ENCODE measurements at places on chromosomes 16 and 17.

DNA sequence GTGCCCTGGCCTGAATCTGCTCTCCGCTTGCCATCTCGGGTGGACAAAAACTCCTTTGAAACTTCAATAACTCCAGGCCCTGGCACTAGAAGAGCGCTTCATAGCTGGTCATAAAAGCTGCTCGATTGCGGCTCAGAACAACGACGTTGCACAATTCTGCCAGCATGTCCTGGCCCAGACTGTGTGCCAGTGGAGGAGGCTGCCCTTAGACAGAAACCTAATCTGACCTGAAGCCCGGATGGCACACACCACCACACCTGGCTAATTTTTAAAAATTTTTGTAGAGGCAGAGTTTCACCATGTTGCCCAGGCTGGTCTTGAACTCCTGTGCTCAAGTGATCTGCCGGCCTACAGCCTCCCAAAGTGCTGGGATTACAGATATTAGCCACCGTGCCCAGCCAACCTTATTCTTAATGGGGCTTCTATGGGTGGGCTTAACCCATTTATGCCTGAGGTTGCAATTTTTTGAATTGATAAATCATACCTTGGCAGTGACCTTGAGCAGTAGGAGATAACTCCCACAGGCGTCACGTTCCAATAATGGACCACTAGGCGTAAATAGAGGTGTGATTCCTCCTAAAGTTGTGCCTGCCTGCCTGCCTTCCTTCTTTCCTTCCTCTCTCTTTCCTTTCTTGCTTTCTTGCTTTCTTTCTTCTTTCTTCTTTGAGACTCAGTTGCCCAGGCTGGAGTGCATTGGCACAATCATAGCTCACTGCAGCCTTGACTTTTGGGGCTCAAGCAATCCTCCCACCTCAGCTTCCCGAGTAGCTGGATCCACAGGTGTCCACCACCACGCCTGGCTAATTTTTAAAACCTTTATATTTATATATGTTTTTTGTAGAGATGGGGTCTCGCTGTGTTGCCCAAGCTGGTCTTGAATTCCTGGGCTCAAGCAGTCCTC lies 1.1 kb upstream of the PPL start:
- no peak for DNase-seq

- no peak for DNase-seq
Observed at GRCh38 chr17:48429638-48430586, at the start of gene SKAP1. Gene SKAP1, minus strand, starts transcription at chr17:48430214.

DNA sequence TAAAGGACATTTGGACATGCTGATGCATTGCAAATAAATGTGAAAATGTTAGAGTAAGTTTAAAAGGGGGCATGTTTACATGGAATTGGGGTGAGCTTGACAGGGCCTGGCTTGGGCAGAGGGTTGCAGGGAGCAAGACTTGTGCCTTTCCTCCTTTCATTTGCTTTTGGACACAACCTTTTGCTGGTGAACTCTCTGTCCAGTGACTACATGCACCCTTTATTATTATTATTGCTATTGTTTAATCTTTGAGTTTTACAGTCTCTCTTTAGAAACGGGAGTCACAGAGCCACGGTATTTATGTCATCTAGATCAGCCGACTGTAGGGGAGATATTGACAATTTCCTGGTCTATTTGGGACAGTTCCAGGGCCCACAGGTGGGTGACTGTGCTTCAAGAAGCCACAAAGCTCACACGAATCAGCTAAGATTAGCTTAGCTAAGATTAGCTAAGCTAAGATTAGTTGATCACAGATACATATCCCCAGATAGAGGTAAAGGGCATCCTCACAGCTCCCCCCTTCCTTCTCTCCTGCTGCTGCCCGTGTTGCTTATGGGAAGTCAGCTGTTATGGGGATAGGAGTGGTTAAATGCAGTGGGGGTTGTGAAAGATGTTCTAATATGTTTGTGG lies 28.9 kb upstream of the ETV4 start:
- no peak for DNase-seq

DNA sequence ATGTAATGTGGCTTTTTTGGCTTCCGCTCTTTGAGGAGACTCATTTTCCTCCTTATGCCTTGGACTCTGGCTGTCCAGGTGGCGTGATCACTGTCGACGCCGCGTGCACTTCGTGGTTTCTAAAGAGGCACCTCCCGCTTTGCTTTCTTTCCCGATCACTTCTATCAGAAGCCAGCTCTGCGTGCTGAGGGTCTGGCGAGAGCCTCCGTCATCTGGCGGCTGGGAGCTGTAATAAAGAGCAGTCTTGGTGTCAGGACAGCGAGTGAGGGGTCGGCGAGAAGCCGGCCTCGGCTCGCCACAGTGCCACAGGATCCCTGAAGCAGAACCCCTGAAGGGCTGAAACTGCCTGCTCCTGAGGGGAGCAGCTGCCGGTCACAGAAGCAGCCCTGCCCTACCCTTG lies 7.4 kb downstream of the ZNF750 start:
- no peak for DNase-seq

DNA sequence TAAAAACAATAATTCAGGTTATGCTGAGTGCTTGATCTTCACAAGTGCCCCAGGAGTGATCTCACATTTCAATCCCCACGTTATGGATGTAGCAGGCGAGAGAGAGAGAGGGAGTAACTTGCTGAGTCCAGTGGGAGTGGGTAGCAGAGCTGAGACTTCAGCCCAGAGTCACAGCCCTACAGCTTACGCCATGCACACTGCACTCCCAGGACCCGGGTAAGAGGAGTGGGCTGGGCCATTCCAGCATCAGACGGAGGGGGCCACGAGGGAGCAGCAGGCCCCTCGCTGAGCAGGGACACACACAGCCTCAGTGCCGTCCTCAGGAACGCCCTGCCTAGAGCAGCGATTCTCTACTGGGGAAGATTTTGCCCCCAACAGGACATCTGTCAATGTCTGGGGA lies 9.8 kb upstream of the KIF19 start:
- no peak for DNase-seq

GRCh38 chr17:21194226-21194625 lies 19.7 kb downstream of the TMEM11 start:
- no peak for DNase-seq

DNA sequence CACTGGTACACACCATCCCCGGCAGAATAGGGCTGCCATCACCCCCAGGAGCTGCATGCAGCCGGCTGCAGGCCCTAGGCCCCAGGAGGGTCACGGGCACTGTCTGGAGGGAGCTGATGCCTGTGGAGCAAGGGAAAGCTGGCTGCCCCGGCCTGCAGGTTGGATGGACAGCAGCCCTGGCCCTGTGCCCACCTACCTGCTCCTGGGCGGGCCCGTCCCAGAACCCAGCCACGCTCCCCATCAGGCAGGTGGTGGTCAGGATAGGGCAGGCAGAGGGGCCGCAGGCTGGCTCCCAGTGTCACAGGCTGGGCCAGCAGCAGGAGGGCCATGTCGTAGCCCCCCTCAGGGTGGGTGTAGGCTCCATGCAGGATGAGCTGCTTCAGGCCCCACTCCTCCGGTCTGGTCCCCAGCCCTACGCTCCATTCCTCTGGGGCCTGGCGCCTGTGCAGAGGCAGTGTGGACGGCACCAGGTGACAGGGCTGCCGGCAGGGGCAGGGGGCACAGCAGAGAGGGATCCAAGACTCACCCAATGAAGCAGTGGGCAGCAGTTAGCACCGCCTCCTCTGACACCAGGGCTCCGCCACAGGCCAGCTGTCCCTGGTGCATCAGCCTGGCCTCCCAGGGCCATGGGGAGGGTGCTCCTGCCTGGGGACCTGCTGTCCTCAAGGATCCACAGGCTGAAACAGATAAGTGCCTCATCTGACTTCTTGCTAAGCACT lies 4.0 kb downstream of the PRSS53 start:
- no peak for DNase-seq

- DNase-seq: peak; percentile 61
Observed at GRCh38 chr16:75555213-75555706, 792 bp downstream of the TMEM231 start.

- no peak for DNase-seq
Observed at GRCh38 chr17:3003296-3004149, 59.9 kb downstream of the OR1D5 start.

DNA sequence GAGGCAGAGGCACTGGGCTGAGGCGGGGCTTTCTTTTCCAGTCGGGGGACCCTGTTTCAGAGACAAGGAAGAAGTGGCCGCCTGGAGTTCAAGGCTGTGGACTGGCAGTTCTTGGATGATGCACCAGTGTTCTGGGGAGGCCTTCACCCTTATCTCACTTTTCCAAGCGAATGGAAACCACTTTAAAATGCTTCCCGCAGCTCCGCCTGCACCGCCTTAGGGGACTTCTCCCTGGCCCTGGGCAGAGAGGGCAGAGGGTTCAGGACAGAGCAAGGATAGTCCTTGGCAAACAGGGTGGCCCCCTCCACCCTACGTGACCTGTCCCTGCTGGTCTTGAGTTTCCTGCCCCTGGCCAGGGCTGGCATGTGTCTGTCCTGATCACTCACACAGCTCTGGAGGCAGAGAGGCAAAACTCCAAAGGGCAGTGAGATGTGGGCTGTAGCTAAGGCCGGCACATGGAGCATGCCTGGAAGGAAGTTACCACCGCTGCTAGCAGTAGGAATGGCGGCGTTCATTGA lies 20.6 kb downstream of the RTN4RL1 start:
- no peak for DNase-seq

- no peak for DNase-seq
Observed at GRCh38 chr16:6573577-6573976, 759.1 kb upstream of the RBFOX1 start.

GRCh38 chr17:3026125-3026855 lies 37.1 kb downstream of the OR1D5 start:
- no peak for DNase-seq

DNA sequence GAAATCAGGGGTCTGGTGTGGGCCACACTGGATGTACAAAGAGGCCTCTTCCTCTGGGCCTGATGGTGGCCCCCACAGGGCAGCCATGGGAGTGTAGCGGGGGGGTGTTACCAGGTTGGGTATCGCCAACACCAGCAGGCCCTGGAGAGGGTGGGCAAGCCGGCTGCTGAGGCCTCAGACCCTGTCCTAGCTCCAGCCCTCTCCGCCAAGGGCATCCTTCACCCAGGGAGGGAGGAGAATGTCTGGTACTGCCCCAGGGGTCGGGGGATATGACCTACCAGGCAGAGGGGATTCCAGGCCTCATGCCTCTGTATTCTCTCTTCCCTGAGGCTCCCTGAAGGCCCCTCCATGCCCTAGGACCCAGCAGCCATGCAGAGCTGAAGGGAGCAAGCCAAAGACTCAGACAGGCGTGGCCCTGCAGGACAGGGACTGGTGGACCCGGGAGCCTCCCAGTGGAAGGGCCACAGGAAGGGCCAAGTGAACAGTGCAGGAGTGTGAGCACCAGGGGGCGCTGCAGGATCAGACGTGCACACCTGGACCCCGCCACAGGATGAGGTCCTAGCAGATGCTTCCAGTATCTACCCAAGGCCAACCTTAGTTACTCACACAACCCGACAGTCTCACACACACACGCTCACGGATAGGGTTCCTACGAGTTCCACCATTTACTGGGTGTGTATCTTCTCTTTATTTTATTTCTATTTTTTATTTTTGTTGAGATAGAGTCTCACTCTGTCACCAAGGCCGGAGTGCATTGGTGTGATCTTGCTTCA lies 10.9 kb upstream of the CES4A start:
- peak; percentile 76 for DNase-seq

DNA sequence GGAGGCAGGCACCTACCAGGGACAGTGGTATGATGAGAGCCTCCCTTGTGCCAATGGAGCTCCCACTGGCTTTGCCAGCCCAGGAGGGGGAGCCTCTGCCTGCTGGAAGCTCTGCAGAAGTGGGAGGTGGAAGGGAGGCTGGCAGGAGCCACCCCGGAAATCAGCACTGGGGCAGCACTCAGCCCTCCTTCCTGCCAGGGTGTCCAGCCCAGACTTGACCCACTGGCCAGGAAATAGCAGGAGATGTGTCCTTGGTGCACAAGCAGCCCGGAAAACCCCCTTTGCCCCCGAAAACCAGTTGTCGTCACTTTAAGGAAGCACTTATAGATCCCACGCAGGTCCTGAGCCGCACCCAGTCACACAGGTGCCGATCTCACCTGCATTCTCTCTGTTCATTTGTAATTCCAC lies 49.3 kb upstream of the CACNG4 start:
- peak; percentile 43 for DNase-seq

DNA sequence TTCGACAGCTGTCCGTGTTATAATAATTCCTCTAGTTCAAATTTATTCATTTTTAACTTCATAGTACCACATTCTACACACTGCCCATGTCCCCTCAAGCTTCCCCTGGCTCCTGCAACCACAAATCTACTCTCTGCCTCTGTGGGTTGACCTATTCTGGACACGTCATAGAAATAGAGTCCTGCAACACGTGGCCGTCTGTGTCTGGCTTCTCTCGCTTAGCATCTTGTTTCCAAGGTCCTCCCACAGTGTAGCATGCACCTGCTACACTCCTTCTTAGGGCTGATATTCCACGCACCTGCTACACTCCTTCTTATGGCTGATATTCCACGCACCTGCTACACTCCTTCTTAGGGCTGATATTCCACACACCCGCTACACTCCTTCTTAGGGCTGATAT lies 16.5 kb downstream of the SCGB1C2 start:
- no peak for DNase-seq

DNA sequence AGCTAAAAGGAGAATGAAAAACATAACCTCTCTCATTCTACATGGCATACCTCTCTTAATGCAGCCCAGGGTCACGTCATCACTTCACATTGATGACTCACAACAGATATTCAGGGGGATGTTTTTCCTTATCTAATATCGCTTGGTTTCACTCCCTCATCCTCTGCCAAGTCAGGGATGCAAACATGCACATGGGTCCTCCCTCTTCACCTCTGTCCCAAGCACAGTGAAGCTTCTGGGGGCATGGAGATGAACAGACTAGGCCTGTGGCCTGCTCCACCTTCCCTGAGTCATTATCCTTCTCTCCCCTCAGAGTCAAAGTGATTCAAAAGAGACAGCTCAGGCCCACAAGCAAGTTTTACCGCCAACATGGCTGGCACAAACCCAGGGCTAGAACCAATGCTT lies 2.3 kb upstream of the MT2A start:
- no peak for DNase-seq

- DNase-seq: no peak
Observed at GRCh38 chr17:58996968-58997367, 109.7 kb downstream of the TRIM37 start.

GRCh38 chr17:62637809-62638208 lies 10.3 kb downstream of the MRC2 start:
- no peak for DNase-seq

- DNase-seq: no peak
Observed at GRCh38 chr17:75364078-75364477, 41.4 kb downstream of the GRB2 start.

DNA sequence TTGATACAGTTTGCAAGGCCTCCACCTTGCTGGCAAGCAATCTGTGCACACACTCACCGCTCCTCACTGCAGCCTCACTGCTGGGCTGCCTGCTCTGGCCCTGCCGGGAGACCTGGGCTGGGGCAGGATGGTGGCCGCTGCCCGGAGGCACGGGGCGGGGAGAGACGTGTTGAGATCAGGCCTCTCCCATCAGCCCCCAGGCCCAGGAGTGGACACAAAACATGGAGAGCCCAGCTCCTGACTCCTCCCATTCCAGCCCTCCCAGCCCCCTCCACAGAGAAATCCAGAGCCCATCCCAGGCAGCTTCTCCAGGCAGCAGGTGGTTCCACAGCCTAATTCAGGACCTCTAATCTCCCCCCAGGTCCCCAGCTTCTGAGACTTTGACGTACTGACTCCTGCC lies 23.1 kb upstream of the RPL38 start:
- no peak for DNase-seq

Measured in NCI-H1092 treated with DMSO at 0.1 percent for 48 hours (cell line).